ENCODE measurements at places on chromosomes 5 and 9.

DNA sequence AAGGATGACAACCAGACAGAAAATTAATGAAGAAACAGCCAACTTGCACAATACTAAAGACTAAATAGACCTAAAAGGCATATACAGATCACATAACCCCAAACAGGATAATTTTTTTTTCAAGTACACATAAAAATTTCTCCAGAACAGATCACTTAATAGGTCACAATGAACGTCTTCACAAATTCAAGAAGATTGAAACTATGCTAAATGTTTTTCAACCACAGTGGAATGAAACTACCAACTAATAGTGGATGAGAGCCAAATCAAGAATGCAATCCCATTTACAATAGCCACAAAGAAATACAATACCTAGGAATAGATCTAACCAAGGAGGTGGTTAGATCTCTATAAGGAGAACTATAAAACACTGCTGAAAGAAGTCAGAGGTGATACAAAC lies 145.8 kb downstream of the TMEM232 start:
- no peak for DNase-seq

DNA sequence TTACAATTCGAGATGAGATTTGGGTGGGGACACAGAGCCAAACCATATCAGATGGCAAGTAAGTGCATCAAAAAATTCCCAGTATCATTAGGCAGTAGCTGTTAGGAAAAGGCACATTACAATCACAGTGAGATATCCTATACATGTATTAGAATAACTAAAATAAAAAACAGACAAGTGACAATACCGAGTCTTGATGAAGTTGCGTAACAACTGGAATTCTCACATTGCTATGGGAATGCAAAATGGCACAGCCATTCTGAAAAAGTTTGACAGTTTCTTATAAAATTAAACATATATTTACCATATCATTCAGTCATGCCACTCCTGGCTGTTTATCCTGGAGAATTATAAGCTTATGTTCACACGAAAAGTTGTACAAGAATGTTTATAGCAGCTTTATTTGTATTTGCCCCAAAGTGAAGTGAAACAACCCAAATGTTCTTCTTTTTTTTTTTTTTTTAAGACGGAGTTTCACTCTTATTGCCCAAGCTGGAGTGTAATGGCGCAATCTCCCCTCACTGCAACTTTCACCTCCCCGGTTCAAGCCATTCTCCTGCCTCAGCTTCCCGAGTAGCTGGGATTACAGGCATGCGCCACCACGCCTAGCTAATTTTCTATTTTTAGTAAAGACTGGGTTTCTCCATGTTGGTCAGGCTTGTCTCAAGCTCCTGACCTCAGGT lies 93.1 kb upstream of the TLE1 start:
- DNase-seq, result no peak

DNA sequence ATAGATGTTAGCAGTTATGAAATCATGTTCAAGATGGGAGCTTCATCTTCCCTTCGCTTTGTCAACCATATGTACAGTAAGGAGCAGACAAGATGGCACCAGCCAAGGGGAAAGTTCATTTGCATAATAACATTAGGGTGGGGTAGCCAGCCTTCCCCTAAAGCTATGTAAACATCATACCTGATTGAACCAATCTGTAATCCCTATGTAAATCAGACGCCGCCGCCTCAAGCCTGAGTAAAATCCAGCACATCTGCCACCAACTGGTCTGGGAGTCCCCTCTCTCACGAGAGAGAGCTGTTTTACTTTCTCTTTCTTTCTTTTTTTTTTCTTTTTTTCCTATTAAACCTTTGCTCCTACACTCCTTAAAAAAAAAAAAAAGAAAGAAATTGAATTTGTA lies 30.8 kb upstream of the REEP2 start:
- no peak for DNase-seq

GRCh38 chr5:147479444-147479843 lies 30.4 kb downstream of the DPYSL3 start:
- no peak for DNase-seq

DNA sequence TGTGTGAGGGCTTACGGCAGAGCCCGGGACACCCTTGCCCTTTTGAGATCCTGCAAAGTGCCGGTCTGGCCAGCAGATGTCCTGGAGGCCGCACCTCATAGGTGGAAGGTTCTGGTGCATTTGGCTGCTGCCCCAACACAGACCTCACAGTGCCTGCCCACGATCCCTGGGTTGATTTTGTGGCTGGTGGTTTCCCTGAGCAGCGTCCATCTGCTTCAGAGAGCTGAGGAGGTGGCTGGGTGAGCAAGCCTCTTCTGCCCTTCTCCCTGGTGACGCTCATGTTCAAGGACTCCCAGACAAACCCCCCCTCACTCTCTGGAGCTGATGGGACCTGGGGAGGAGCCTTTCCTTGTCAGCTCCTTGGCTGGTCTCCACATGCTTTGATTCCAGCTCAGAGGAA lies 18.9 kb downstream of the BNIP1 start:
- DNase-seq, result no peak

- no peak for DNase-seq
Observed at GRCh38 chr5:69079556-69079955, 14.3 kb upstream of the SLC30A5 start.

GRCh38 chr5:100668511-100668910 lies 133.3 kb downstream of the FAM174A start:
- no peak for DNase-seq

DNA sequence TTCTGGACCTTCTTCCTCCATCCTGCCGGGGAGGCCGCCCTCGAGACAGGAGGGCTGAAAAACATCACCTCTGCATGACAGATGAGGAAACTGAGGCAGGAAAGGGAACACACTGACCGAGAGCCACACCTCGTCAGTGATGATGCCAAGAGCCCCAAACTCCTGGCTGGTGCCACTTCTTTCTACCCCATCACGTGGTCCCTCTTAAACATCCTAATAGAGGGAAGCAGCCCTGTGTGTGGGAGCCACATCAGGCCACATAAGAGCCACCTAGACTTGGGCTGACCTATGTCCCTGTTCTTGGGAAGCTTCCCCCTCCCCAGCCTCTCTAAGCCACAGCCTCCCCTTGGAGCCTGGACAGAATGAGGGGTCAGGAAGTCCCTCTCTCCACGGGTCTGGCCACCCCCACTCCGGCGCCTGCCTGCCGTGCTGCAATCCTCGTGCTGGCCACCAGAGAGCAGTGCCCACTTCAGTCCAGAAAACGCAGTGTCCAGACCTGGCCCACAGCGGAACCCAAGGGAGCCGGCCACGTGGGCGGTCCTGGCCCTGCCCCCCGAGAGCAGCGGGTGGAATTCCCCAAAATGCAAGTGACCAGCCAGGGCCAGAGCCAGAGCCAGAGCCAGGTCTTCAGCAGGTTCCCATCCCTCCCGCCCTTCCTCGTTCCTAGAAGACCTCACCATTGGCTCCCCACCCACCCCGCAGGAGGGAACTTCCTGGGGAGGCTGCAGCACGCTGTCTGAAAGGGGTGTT lies 54.7 kb upstream of the SARDH start:
- DNase-seq, result peak; percentile 39

DNA sequence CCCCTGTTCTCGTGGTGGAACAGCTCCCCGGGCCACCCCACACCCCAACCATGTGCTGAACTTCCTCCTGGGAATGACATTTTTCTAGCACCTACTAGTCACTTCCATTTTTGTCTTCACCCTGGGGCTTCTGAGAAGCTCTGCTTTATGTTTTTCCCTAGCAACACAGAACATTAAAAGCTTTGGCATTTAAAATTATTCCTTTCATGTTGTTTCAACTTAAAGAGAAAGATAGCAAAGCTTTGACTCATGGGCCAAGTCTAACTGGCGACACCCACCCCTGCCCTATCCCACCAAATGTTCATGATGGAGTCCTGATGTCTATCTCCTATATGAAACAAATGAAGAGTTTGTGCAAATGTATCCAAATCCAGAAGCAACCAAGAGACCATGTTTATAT lies 22.4 kb downstream of the BOD1 start:
- no peak for DNase-seq

DNA sequence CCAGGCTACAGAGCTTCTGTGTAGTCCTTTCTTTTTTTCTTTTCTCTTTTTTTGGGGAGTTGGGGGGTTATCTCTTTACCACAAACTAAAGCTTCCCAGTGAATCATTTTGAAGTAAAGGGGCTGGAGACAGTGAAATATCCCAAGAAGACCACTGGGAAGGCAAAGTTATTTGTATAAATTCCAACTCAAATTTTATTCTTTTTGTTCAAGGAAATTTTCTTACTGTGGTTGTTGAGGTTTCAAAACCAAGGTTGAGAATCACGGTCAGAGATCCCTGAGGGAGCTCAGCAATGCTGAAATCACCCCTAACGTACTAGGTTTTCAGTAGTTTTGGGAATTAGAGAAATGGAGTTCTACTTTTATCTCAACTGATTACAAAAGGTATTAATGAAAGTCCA lies 175.7 kb downstream of the ARHGEF28 start:
- DNase-seq, result no peak

- no peak for DNase-seq
Observed at GRCh38 chr9:133485531-133486260, 6.8 kb upstream of the SLC2A6 start.

GRCh38 chr5:133234911-133235310 lies 183.1 kb downstream of the HSPA4 start:
- DNase-seq, result no peak

DNA sequence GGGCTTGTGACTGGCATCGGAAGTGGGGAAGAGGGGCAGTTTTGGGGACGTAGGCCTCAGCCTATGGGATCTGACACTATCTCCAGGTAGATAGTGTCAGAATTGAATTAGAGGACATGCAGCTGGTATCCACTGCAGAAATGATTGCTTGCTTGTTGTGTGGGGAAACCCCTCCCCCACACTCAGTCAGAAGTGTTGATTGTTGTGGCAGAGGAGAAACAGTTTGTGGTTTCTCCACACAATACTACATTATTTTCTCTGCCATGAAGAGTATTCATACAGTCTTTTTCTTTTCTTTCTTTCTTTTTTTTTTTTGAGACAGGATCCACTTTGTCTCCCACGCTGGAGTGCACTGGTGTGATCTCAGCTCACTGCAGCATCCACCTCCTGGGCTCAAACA lies 113.9 kb downstream of the ARRDC3 start:
- no peak for DNase-seq

GRCh38 chr5:91271999-91272398 lies 111.1 kb downstream of the ARRDC3 start:
- DNase-seq, result no peak

DNA sequence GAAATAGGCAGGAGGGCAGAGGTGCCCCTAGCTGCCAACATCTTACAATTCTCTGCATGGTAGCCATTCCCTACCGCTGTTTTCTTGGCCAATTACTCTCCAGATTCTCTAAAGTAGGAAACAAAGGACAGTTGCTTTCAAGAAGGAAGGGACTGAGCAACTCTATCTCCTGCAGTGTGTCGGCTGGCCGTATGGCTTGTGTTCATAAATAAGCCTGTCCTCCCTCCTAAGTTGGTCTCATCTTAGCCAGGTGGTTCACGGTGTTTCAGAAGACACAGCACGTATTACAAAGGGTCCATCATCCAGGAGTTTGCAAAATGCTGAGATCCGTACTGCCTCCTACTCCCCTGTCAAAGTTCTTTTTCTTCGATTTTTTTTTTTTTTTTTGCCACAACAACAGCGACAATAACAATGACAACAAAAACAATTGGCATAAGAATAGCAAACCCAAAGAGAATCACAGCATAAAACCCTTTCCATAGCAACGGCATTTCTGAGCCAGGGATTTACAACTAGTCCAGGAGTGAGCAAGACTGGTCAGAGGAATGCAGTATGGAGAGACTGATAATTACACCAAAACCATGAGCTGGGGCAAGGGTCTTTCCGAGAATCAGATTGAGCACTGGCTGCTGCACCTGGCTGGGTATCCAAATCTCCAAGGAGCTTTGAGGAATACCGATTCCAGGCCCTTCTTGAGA lies 212.8 kb downstream of the SLIT3 start:
- DNase-seq, result no peak

DNA sequence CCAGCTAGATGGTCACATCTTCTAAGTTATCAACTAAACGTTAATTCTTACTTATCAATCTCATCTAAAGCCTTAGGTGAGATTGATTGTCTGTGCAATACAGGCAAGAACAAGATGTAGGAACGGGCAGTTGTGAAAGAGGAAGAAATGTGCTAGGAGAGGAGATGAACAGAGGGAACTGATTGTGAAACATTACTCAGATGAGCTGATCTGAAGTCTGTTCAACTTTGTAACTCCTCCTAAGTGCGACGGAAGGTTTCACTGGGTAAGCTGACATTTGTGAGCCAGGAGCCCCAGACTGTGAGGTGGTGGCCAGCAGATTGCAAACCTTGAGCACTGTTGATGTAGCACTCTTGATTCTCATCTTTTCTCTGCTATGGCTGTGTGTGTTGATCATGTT lies 204.1 kb downstream of the CD180 start:
- DNase-seq, result no peak

DNA sequence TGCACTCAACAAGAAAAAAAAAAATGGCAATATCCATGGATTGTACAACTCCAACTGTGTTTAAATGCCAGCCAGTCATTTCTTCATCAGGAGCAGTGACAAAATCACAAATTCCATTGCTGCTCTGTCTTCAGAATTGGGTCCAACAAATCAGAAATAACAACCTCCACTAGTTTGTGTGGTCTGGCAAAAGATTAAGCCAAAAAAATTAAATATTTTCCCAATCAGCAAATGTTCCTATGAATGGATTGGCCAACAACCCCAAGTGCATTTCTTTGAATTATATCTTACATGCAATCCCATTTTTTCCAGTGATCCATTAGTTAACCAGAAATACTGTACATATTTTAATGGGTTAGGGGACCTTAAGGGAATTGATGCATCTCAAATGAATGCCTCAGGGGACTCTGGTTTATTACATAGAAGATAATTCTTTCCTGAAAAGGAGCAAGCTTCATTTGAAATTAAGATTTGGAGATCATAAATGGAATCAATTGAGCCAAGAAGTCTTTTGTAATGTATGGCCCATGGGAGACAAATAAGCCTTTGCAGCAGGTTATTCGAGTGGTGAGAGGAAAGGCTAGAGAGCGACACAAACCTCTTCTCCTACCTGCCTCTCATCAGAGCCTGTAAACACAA lies 131.8 kb downstream of the TLE1 start:
- no peak for DNase-seq

DNA sequence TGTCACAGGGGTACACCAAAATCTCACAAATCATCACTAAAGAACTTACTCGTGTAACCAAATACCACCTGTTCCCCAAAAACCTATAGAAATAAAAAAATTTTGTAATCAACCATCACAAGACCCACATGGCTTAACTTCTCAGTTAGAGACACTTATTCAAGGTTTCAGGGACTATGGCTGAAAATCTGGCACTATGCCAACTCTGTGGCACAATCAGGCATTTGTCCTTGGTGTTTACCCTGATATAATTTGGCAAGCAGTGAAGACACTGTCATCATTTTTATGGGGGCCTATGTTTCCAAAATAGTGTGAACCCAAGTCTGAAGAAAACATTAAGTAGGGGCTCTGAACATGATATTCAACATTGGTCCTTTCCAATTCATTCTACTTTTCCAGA lies 59.0 kb downstream of the ZNF622 start:
- DNase-seq, result no peak

GRCh38 chr5:154049636-154050035 lies 10.9 kb downstream of the MFAP3 start:
- no peak for DNase-seq
